ENCODE measurements at places on chromosomes 7 and 10. TPM values are rescaled to one million over a fixed set of nuclear protein-coding genes. Genes with fewer than 3 reads are reported as not detected.

DNA sequence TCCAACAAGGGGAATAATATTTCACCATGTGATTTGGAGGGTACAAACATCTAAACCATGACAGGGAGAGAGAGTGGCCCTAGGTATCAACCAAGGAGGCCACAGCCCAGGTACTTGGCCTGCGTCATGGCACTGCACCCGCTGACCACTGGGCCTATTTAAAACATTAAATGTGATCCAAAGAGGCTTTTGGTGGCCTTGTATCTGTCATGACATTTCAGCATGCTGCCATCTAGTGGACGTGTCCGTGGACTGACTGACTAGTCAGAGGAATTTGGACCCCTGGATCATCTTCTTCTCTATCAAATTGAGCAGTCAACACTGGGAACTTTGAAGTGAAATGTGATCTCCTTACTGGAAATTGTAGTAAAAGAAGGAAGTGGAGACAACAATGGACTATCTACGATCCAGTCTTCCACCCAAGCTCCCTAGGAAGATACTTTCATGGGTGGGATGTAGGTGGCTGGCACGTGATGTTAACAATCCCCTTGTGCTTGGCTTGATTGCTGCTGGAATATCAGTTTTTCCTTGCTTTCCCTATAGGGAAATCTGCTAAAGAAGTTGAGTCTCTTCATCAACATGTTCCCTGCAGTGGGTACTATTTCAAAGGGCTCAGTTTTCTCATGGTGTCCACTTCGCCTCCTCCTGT lies 24.6 kb upstream of the ITGA8 start:
- DNase-seq = no peak

DNA sequence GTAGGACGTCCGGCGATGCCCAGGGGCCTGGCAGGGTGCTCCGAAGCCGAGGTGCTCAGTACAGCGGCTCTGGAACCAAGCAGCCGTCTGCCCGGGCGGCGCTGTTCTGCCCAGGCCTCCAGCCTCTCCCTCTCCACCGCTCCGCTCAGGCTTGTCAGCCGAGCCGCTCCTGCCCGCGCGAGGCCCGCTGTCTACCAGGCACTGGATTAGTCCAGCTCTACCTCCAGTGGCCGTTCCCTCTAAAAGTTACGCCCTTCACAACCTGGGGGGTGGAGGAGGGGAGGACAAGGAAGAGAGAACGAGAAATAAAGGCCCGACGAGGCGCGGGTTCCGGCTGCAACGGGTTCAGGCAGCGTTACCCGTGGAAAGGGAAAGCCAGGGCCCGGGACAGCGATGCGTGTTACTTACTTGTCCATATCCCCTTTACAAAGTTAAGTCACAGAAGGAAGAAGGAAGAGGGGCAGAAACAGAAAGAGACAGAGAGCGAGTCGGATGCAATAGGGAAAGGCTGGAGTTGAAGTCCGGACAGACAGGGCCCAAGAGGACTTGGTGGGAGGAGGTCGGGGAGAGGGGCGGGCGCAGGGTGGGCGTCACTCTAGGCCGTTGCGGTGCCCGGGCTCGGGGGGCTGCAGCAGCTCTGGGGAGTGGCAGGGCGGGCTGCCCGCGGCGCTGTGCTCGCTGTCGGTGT lies 2.8 kb downstream of the SP8 start:
- no peak for DNase-seq

- no peak for DNase-seq
Observed at GRCh38 chr7:98168904-98169621, 42.2 kb upstream of the BHLHA15 start.

- DNase-seq = no peak
Observed at GRCh38 chr10:73501651-73502050, 5.8 kb upstream of the PPP3CB start.

- DNase-seq = no peak
Observed at GRCh38 chr10:49549640-49550346, 10.9 kb upstream of the ERCC6 start.

DNA sequence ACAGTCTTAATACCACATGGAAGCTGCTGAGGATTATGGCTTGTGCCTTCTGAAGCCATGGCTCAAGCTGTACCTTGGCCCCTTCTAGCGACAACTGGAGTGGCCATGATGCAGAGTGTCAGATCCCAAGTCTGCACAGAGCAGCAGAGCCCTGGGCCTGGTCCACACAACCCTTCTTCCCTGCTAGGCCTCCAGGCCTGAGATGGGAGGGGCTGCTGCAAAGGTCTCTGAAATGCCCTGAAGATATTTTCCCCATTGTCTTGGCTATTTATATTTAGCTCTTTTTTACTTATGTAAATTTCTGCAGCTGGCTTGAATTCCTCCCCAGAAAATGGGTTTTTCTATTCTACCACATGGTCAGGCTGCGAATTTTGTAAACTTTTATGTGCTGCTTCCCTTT lies 804.6 kb upstream of the ZWINT start:
- DNase-seq = no peak

DNA sequence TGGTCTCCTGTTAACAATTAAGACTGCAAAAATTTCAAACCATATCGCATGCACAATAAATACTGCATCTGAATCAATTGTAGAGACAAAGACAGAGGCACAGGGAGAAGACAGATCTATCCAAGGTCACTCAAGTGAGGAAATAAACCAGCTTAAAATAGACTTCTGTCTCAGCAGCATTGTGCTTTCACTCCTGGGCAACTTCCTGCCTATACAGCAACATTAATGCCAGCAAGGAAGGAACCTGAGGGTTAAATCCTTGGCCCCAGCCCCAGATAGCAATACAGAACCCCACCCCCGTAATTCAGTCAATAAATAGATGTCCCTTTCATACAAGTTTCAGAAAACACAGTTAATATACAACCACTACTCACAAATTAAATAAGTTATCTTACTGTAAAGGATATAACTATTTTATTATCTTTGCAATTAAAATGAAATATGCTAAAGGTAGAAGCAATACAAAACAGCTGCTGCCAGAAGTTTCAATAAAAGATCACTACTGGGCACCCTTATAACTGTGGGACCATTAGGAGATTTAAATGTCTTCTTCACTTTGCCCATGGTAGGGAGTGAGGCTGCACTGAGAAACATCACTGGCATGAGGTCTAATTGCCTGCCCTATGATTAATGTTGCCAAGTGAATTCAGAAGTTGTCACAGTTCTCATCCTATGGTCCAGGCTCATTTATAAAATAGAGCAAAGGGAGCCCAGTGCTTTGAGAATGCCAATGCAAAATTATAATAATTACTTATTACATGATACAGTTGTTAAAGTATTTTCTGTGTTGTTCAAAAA lies 49.4 kb downstream of the CAV1 start:
- no peak for DNase-seq

GRCh38 chr7:120334475-120334874 lies 61.5 kb downstream of the KCND2 start:
- no peak for DNase-seq

DNA sequence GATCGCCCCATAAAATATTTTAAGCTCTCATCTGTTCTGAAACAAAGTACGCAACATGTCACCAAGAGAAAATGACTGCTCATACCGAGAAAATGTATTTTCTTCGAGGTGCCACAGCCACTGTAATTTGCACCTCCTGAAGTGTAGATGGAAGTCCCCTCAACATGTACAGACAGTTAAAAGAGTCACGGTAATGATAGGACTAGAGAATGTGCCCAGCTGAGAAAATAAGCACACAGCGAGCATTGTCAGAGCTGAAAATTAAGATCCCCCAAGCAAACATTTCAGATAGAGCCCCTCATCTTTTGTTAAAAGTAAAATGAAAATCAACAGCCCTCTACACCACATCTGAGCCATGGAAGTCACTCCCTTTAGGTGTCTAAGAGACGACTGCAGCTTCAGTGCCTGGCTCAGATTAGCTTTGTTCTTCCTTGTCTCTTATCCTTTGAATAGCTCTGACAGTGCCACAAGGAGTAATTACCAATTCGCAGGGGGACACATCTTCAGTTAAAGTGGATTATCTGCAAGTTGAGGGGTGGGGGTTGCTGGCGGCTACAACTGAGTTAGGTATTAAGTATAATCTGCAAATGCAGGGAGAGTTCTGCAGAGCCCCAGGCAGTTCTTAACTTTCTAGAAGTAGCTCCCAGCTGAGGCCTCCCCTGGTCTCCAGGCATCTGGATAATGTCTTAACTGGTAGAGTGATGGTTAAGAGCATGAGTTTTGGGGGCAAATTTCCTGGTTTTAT lies 222.7 kb upstream of the C7orf33 start:
- DNase-seq = no peak

Gene CALN1
- not detected for total RNA-seq

Gene ATP6V0A4
- total RNA-seq = not detected

Measured in thoracic aorta (tissue), 2 donors.